ENCODE measurements at places on chromosomes 12 and 14. TPM values are rescaled to one million over a fixed set of nuclear protein-coding genes. Genes with fewer than 3 reads are reported as not detected.
A peak's percentile ranks its signal among the peaks of the same experiment; 100 is the strongest.

- no peak for DNase-seq
Observed at GRCh38 chr12:95547522-95548055, 3.7 kb downstream of the USP44 start.

DNA sequence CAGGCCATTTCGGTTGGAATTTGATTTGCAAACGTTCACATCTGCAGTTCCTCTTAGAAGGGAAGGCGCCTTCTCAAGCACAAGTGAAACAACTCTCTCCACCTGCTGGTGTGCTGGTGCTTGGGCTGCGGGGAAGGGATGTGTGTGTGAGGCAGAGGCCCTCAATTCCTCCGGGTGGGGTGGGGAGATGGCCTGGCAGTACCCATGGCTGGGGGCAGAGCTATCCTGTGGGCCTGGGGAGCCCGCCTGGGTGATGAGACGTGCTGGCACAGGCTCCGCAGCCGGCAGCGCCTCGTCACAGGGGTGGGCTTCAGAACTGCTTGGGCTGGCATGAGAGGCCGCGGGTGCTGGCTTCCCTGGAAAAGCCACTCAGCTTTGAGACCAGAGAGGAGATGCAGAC, 28.9 kb upstream of the TDRD9 start:
- no peak for DNase-seq

- no peak for DNase-seq
Observed at GRCh38 chr12:41917181-41917580, 227.5 kb downstream of the GXYLT1 start.

DNA sequence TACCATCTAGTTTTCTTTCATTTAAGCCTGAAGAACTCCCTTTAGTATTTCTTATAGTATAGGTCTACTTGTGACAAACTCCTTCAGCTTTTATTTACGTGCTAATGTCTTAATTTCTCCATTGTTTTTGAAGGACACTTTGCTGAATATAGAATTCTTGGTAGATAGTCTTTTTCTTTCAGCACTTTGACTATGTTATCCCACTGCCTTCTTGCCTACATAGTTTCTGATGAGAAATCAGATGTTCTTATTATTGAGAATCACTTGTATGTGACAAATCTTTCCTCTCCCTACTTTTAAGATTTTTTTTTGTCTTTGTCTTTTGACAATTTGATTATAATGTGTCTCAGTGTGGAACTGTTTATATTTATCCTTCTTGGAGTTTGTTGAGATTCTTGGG, 5.1 kb upstream of the MIS18BP1 start:
- DNase-seq: no peak

DNA sequence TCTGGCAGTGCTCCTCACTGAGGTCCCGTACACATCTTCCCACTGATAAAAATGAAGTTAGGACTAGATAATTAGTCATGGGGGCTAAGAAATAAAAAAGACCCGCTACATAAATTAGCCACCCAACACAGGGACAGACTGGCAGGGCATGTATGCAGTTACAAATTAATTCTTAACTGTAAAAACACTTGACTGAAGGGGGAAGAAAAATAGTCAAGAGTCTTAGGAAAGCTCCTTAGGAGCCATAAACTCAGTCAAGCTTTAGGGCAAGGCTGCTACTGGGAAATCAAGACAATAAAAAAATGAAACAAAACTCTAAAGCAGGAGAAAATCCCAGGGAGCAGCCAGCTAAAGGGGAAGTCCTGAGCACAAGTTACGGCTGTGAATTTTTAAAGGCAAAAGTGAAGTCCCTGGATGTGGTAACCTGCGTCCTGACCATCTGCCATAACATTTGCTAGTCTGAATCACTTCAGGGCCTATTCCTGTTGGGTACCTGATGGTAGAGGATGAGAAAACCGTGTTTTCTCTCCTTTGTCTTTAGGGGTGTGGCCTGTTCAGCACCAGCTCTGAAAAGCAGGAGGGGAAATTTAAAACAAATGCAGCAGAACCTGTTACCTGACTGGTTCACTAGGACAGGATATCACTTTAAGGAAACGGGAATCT, 7.5 kb upstream of the NPFF start:
- DNase-seq: no peak

GRCh38 chr12:75725521-75726111, 214.2 kb upstream of the KRR1 start:
- DNase-seq: no peak

Gene RASSF8
- total RNA-seq: 22.5 TPM

GRCh38 chr12:106903241-106903945, 52.3 kb upstream of the TMEM263 start:
- no peak for DNase-seq

- DNase-seq: no peak
Observed at GRCh38 chr12:46908236-46908935, 82.6 kb upstream of the SLC38A4 start.

- peak; percentile 11 for DNase-seq
Observed at GRCh38 chr12:130953771-130954543, at the start of gene ADGRD1. Gene ADGRD1 (plus strand): TSS chr12:130953907. CDS start chr12:130954466, 559 bp downstream.

Gene GPR135
- 5.9 TPM for total RNA-seq

DNA sequence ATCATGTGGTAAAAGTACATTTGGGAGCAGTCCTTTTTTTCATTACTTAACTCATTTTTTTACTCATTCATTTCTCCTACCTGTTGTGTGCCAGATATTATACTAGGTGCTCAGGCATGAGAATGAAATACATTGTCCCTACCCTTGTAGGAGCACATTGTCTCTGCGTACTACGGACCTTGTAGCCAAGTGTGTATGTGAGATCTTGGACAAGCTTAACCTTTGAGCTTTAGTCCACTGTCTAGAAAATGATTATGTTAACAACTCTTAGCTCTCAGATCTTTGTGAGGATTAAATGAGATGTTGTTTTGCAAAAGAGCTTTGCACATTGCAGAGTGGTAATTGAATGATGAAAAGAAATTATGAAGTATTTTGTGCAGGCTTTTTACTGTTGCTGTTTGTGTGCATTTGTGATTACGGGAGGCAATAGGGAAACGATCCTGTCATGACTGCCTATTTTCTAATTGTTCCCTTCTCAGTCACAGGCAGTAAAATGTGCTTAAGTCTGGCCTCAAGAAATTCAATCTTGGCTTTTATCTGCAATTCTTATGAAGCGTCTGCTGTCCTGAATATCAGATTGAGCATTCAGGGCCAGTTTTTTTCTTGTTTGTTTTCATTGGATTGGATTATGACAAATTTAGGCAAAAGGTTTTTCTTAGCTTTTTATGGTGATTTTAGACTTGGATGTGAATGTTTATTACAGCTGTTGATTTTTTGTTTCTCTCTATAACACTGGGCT, 447.7 kb downstream of the PDZRN4 start:
- DNase-seq: no peak

DNA sequence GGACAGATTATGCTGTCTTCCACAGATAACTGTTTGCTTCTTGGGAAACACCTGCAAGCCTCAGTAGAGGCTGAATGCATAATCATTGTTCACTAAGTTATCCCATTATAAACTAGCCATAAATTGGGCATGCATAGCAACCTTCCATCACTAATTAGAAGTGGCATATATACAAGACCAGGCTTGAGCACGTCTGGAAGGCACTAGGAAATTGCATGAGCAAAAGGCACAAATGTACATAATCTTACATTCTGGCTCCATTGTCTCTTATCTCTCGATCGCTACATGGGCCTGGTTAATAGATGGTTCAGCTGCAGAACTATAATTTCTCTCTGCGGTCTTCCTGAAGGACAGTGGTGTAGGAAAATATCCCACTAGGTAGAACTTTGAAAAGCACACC, 679.2 kb downstream of the RPL10L start:
- no peak for DNase-seq

GRCh38 chr14:70926235-70926830, 19.1 kb downstream of the PCNX1 start:
- no peak for DNase-seq

DNA sequence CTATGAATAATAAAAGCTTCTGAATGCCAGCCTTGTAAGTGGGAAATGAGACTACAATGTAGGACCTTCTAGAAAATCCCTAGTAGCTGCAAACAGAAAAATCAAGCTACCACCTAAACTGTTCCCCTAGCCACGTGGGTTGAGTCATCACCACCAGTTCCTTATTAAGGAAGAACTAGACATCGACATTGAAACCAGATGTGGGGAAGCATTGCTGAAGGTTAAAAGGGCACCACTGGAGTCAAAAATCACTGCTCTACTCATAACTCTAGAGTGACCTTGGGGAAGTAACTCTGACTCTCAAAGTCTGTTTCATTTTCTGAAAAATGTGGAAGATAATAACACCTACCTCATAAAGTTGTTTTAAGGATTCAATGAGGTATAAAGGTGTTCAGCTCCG, 9.4 kb upstream of the CNIH1 start:
- no peak for DNase-seq

DNA sequence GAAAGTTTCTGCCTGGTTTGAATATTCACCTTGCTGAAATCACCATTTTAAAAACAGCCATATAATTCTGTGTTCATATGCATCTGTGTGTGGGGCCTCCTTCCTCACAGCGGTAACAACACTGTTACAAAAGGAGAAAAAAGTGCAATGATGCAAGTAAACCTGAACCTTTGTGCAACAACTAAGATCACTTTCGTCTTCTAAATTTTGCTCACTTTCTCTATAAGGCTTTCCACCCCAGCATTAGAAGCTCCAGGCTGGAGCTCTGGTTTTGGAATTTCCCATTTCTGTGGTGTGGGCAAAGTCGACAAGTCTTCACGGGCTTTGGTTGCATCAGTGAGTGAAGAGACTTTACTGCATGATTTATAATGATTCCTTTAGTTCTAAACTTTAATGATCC, 18.4 kb downstream of the FGD6 start:
- DNase-seq: no peak

Gene NXPH4
- 0.78 TPM for total RNA-seq

Gene CMA1
- total RNA-seq: not detected

GRCh38 chr12:15897433-15897832, 13.7 kb upstream of the DERA start:
- DNase-seq: no peak

Gene GPR84
- total RNA-seq: 0.16 TPM

All from occipital lobe (tissue), 3 donors.